ENCODE measurements at places on chromosomes 11 and 22.

GRCh38 chr22:47678636-47679287, 916.3 kb downstream of the TBC1D22A start:
- DNase-seq = no peak

- no peak for DNase-seq
Measured at GRCh38 chr11:104443387-104443786, 279.4 kb upstream of the PDGFD start.

- no peak for DNase-seq
Measured at GRCh38 chr11:132123449-132123848, 753.0 kb downstream of the NTM start.

DNA sequence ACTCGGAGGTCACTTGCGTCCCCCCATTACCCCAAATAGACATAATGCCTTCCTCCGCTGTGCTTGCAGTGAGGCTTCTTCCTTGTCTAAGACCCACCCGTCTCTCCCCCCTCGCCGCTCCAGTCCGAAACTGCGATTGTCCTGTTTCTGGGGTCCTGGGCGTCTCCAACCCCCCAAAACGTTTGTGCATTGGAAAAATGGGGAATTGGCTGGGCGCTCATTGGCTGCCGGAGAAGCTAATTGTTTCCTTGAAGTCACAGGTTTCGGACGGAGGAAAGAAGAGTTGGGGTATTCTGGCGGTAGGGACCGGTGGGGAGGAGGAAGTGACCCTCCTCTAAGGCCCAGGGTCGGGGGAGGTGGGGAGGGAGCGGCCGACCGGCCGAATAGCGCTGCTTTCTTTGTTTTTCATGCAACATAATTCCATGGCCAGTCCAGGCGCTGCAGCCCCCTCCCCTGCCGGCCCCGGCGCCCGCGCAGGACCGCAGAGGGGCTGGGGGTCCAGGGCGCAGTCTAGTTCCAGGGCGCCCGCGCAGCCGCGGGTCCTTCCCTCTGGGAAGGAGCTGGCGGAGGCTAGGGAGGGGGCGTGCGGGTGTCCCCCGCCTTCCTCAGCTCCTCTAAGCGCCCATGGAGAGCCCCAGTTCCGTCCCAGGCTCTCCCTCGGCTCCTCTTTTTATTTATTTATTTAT, 12.7 kb upstream of the CPT1A start:
- no peak for DNase-seq

GRCh38 chr22:26981111-26981510, 323.7 kb downstream of the MIAT start:
- DNase-seq = no peak

GRCh38 chr11:57778318-57779037, 16.9 kb downstream of the CTNND1 start:
- DNase-seq = peak; percentile 98

GRCh38 chr22:44329179-44329796, 16.5 kb upstream of the SHISAL1 start:
- no peak for DNase-seq

- no peak for DNase-seq
Measured at GRCh38 chr11:45967506-45967905, 45.0 kb downstream of the LARGE2 start.

DNA sequence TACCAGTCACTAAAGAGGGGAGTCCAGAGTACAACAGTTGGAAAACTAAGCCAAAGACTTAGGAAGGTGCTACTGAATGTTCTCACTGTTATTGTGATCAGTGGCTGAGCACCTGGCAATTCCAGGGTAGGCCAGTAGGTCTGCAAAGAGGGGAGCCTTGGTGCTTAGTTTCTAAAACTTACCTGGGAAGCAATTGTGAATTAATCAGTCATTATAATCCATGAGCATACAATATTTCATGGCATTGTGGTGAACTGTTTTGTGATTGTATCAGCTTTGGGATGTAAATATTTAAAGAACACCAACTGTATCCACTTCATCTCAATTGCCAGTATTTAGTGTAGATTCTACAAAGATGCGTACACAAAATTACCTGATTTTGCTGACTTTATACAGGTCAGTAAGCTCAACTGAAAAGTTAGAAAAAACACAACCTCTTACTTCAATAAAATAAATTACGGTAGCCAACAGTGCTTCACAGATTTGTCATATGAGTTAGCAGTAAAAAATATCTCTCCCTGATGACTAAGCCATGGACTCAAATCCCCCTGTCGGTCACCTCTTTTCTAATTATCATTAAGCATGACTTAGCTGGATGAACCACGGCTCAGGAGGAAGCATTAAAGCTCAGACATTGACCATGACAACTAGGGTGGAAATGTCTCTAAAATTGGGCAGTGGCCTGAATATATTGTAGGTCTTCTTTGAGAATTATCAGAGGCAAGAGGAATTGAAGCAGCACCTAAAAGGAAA, 30.8 kb upstream of the SORL1 start:
- no peak for DNase-seq

GRCh38 chr22:38781033-38781432, 12.9 kb downstream of the DNAL4 start:
- no peak for DNase-seq

DNA sequence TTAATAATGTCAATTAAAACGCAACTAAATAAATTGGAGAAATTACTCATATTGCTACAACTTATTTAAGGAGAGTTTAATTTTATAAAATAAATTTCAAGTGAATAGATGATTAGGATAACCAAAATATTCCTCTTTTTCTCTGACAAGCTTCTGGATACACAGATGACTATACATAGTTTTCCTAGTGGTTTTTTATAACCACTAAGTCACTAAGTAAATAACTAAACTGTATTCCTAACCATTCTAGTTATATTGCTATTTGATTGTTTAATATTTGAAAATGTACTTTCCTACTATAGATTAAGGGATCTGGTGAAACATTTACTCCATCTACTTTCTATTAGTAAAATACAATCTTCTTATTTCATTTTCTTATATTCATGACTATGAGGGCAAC, 4.7 kb upstream of the ANGPTL5 start:
- DNase-seq = no peak

- no peak for DNase-seq
Measured at GRCh38 chr11:45051621-45052020, 94.8 kb upstream of the PRDM11 start.

DNA sequence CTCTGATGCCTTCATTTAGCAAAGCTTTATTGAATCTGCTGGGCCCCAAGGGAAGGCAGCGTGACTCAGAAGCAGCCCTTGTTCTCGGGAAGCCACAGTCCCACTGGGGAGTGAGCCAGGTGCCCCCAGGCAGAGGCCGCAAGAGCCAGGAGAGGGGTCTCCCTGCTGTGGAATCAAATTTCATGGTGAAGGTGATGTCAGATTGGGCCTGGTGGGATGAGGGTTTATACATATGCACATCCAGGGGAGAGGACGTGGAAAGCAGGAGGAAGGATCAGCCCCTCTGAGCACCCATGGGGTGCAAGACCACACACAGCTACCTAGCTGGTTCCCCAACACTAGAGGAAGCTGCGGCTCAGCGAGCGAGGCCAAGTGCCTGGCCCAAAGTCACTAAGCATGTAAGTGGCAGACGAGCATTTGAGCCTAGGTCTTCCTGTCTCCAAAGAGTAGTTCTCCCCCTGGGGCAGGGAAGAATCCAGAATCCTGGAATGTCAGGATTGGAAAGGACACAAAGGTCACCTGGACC, 2.0 kb downstream of the SYNGR1 start:
- DNase-seq = no peak

DNA sequence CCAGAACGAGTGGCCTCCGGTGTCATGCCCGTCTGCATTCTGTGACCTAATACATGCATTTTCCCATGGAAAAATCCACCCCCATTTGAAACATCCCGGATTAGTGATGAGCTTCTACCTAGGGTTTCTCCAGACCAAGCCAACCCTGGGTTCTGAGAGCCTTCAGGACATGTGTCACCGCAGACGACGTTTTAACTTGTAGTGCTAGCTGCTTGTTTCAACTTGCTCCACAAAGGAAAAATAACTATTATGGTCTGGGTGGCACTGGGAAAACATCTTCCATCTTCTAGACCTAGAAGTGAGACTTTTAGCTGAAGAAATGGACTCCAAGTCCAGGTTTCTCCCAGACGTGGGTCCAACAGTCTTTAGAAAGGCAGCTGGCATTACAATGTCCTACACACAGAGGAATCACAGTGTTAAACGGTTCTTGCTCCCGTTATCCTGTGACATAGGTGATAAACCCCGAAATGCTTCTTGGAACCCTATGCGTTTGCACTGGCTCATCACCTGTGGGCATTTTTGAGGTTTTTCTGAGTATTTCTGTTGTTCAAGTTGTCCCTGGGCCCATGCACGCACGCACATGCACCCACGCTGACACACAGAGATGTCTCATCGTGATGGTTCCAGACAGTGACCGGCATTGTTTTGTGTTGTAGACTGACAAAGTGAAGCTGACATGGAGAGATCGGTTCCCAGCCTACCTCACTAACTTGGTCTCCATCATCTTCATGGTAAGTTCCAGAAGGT, 46.6 kb upstream of the FADD start:
- no peak for DNase-seq

DNA sequence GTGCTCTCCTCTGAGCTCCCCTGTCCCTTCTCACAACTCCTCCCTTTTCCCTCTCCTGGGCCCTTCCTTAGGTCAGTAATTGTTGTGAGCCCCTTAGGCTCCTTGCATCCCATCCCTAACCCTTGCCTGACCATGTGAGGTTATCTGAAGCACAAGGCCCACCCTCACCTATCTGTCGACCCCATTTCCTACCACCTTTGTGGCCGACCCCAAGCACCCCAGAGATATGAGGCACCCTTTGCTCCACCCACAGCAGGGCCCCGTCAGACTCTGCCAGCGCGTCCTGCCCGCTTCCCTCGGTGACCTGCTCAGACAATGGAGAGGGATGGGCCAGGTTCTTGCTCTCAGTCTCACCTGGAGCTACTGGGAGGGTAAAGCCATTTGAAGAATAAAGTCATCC, 1.3 kb downstream of the GNG3 start:
- DNase-seq = no peak

DNA sequence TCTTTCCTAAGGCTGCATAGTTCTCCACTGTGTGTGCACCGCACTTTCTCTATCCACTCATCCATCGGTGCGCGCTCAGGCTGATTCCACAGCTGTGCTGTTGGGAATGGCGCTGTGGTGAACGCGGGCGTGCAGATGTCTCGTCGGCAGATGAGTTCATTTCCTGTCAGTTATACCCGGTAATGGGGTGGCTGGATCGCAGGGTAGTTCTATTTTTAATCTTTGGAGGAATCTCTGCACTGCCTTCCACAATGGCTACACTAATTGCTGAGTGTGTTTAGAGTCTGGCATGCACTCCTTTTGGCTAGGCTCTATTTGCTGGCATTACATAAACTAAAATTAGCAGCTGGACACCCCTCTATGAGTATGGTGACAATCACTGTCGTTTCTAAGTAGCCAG, 27.9 kb upstream of the KRTAP5-7 start:
- DNase-seq = no peak

DNA sequence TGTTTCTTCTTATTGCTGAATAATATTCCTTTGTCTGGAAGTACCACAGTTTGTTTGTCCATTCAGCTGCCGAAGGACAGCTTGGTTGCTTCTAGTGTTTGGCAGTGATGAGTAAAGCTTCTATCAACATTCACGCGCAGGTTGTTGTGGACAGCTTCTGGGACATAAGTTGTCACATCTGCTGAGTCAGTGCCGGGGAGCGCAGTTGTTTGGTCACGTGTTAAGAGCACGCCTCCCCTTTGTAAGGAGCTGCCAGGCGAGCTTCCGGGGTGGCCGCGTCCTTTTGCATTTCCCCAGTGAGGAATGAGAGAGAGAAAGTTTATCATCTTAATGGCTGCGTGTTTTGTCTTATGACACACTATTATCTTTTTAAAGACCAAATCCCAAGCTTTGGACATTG, 30.3 kb downstream of the SAMM50 start:
- DNase-seq = peak; percentile 21

DNA sequence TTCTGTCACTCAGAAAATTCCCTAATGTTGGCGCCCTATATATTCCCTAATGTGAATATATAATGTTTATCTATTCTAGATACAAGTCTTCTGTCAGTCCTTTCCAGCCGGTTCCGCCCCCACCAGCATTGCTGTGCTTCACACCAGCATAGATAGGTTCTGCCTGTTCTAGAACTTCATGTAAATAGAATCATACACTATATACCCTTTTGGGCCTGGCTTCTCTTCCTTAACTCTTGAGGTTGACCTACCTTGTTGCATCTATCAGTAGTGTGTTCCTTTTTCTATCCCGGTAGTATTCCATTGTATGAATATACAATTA, 34.6 kb downstream of the OTOG start:
- DNase-seq = no peak

Data from fibroblast of villous mesenchyme (primary cell).